ENCODE measurements at places on chromosomes 5 and 9.

- peak; percentile 83 for DNase-seq
These were observed 504 bp upstream of the OTP start for GRCh38 chr5:77638763-77639671.

GRCh38 chr5:29899583-29899982 lies 1293.9 kb upstream of the CDH6 start:
- DNase-seq, result no peak

DNA sequence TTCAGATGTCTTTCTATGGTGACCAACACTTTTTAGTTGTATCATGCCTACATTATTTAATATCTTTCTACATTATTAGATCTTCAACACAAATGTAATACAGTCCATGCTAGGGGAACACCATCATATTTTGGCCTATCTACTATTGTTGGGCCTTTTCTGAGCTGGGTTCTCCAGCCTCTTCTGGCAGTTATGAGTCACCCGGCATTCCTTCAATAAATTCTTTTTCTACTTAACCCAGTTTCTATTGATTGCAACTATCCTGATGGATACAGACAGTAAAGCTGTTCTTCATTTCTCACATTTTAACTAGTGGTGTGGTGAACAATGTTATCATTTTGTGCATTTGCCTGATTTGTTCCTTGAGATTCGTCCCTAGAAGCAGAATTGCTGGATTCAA lies 529.3 kb downstream of the BNC2 start:
- no peak for DNase-seq

- DNase-seq, result no peak
These were observed 42.8 kb downstream of the TEX10 start for GRCh38 chr9:100309992-100310391.

DNA sequence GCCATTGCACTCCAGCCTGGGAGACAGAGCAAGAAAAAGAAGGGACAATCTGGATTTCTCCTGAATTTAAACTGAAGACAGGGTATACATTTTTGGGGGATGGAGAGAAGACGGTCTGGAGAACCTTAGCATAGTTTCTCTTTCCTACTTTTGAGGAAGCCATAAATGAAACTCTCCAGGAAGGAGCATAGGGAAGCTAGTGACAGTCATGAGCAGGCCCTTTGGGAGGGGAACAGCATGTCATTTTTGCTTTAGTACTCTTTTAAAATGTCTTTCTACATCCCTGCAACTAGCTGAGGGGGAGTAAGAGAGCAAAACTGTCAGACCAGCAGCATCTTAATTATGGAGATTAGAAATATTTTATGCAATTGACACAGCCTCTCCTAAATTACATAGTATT lies 8.2 kb upstream of the SLC44A1 start:
- no peak for DNase-seq

DNA sequence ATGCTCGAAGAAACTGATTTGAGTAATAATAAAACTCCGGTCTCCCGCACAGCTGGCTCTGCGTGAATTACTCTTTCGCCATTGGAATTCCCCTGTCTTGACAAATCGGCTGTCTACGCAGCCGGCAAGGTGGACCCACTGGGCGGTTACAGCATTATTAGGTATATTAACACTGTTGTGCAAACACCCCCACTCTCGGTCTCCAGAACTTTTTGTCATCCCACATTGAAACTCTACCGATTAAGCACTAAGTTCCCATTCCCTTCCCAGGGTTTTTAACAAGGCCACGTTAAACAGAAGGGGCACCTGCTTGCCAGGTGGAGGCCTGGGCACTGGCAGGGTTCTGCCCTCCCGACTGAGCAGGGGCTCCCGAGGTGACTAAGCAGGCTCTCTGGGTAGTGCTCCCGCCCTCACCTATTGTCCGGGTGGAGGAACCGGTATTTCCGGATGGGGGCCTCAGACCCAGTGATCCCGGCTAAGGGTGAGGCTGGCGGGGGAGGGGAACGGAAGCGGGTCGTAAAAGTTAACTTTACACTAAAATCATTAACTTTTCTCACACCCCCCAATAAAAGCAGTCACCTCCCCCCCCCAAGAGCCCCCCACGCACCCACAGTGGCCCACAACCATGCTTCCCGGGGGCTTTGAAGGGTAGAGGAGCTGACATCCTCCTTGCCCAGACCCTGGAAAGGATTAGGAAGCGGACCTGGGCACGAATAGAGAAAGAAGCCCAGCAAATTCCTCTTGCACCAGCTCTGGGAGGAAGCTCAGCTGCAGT lies 53.5 kb upstream of the TJP2 start:
- peak; percentile 48 for DNase-seq

DNA sequence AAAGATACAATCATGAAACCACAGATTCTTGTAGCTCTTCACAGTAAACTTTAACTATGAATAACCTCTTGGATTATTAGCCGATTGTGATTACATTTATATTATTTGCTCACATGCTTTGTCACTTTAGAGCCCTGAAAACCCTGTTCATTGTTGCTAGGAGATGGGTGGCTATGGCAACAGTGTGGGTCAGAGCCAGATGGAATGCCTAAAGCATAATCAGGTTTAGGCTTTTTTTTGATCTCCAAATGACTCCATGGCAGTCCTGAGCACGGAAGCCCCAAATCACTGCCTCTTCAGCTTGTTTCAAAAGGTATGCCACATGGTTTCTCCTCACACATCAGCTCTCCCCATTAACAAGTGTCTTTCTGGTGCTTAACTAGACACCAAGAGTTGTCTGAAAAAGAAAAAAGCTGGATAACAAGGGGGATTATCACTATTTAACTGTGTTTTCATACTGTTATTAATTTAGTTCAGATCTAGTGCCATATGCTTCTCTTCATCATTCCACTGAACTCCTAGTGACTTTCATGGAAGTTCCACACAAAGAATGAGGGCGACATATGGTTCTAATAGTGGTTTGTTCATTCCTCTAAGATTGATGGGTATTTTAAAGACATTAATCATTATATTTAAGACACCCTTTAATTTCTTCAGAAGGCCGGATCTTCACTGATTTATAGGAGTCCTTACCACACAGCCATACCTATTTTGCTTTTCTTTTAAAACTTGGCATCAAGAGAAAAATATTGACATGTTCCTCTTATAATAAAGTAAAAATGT lies 88.8 kb upstream of the PAM start:
- no peak for DNase-seq

GRCh38 chr5:13045897-13046551 lies 898.5 kb downstream of the DNAH5 start:
- DNase-seq, result no peak

DNA sequence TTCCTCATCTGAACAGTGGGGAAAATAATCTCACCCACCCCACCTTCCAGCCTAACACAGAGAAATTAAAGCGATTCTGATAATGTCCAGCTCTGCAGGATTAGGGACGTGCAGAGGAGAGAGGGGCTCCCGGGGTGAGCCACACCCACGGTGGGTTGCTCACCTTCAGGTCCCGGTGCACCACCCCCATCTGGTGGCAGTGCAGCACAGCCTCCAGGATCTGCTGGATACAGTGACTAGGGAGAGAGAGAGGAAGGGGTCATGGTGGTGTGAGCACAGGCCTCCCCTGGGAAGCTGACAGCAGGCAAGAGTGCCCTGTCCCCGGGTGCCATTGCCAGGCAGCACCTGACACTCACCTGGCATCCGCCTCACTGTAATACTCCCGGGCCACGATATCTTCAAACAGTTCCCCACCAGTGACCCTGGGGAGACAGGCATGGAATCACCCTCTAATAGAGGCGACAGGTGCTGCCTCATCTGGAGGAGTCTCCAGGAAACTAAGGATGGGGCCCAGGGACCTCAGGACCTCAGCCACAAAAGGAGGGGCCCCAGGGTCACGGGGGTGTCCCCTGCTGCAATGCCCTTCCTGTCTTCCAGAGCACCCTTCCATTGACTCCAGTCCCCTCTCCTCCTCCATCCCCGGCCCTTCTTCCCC lies 33.0 kb downstream of the CAMK2A start:
- DNase-seq, result no peak

DNA sequence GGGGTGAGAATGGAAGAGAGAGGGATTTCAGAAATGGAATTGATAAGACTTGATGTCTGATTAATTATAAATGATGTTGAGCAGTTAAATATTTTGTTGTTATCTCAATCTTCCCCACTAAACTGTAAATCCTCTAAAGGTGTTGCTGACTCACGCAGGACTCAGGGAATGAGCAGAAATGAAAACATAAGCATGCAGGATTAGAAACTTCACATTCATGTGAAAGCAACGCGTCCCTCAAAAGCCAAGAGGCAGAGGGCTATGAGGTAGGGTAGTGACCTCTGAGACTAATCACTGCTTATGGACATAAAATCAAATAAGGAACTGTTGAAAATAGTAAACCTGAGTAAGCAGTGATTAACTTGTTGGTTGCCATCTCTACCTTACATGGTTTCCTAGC lies 21.1 kb downstream of the ADAMTSL1 start:
- DNase-seq, result no peak

- no peak for DNase-seq
These were observed 38.6 kb downstream of the HTR4 start for GRCh38 chr5:148615644-148616275.

- no peak for DNase-seq
These were observed 1.9 kb downstream of the SPTAN1 start for GRCh38 chr9:128554155-128554862.

GRCh38 chr9:108727580-108728111 lies 128.1 kb downstream of the ACTL7B start:
- no peak for DNase-seq

GRCh38 chr9:104883169-104883568 lies 44.8 kb downstream of the ABCA1 start:
- DNase-seq, result no peak

DNA sequence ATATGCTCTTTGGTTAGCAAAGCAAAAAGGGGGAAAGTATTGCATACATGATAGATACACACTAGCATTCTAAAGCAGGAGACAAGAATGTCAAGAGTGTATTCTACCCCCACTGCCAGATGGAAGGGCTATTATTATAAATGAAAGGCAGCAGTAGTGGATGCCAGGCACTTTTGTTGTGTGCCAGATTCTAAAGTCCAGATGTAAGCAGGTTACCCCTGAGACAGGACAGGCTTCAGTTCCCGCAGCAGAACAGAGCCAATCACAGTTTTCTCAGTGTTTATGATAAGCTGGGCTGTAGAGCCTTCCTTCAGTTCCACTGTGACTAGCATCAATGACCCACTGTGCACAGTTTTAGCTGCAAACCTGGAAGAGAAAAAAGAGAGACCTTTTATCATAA lies 226.6 kb upstream of the TBCA start:
- no peak for DNase-seq

- DNase-seq, result no peak
These were observed 28.7 kb upstream of the MYOT start for GRCh38 chr5:137838976-137839375.

- no peak for DNase-seq
These were observed 20.2 kb upstream of the SPARC start for GRCh38 chr5:151706906-151707305.

GRCh38 chr5:140147460-140147859 lies 21.7 kb downstream of the IGIP start:
- DNase-seq, result no peak

DNA sequence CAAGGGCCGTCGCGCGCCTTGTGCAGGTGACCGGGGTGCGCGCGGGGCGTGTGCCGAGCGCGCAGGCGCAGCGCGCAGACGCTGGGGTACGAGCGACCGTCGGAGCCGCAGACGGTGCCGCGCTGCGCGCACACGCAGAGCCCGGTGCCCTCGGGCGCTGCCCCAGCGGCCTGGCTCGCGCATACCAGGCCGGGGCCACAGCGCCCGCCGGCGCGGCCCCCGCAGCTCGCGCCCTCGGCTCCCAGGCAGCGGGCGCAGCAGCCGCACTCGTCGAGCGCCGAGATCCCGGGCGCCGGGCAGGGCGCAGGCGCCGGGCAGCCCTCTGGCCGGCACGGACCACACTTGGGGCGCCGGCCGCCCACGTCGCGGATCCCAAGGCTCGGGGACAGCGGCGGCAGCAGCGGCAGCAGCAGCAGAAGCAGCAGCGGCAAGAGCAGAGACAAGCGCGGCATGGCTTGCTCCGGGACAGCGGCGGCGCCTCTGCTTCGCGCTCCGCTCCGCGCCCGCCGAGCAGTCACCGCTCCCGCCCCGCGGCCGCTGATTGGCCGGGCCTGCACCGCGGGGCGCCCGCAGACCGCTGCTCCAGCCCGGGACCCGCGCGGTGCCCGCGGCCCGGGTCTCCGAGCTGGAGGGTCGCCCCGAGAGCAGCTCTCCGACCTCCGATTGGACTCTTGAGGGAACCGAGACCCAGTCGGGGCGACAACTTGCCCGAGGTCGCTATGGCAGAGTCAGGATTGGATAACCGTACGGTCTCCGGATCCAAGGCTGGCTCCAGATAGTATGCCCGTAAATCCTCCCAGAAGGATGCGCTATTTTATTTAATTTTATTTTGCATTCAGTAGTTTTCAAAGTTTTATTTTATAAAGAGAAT lies at the start of gene IGFBPL1:
Gene IGFBPL1 (minus strand): TSS at position 482 of the 871 bp plus-strand sequence. CDS start 30 bp downstream, at position 452.
- DNase-seq, result peak; percentile 63

DNA sequence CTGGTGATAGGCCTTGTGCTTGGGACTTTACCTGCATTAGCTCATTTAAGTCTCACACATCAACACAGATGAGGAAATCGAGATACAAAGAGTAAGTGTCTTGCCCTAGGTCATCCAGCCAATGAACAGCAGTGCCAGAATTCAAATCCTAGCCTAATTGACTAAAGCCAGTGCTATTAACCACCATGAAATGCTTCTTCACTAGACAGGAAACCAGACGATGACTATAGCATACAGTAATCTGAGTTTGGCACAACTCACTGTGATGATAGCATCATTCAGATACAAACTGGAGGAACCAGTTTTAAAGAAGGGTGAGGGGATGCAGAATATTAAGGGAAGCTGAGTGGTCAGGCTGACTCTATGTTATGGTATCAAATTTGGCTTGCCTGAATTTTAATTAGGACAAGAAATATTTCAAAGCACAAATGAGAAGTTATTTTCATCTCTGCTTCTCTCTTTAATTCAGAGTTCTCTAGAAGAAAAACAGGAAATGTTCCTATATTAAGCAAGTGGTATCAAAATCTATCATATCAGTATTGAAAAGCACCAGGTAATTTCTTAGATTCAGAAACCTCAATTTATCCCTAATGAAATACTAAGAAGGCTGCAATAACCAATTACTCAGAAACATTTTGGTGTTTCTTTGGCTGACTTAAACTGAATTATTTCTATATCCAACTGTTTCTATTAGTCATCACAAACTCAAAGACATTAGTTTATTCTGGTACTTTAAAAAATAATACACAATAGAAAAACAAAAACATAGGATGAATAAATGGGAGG lies 147.0 kb upstream of the RASA1 start:
- DNase-seq, result peak; percentile 29

DNA sequence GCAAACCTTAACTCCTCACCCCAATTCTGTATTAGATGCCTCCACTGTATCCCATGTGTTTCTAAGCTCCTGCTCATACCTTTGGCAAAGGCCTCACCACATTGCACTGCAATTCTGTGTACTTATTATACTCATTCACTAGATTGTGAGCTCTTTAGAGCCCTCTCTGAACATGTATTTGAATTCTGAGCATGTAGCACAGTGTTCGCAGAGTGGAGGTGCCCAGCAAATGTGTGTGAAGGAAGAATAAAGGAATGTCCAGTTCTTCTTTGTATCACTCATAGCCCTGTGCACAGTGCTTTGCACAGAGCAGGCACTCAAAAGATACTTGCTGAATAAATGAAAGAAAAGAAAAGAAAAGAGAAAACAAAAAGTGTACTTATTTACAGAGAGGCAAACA lies 301.1 kb upstream of the EFNA5 start:
- no peak for DNase-seq

GRCh38 chr5:93192087-93192486 lies 388.9 kb downstream of the NR2F1-AS1 start:
- DNase-seq, result no peak
